ENCODE measurements at places on chromosomes 4 and X.

DNA sequence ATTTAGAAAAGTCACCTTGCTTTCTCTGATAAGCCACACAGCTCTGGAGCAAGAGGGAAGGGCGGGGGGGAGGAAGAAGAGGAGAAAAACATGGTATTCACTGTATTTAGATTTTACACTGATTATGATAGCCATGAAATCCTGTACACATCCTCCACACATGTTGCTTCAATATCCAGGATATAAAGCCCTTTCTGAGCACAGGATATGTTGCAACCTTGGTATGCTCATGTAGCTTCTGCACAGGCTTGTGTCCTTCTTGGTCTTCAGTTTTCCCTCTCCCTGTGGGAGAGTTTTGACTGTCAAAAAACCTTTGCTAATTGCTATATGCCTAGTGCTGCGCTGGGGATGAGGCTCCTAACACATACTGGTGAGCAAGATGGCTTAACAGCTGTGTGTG lies 61.9 kb upstream of the DAPP1 start:
- DNase-seq = no peak

GRCh38 chr4:175330236-175330635 lies 412.1 kb downstream of the ADAM29 start:
- no peak for DNase-seq

GRCh38 chr4:46354701-46355262 lies 35.1 kb downstream of the GABRA2 start:
- DNase-seq = no peak

GRCh38 chr4:152352215-152352614 lies 183.7 kb downstream of the FBXW7 start:
- no peak for DNase-seq

GRCh38 chr4:81093720-81094401 lies 63.4 kb downstream of the BMP3 start:
- no peak for DNase-seq

DNA sequence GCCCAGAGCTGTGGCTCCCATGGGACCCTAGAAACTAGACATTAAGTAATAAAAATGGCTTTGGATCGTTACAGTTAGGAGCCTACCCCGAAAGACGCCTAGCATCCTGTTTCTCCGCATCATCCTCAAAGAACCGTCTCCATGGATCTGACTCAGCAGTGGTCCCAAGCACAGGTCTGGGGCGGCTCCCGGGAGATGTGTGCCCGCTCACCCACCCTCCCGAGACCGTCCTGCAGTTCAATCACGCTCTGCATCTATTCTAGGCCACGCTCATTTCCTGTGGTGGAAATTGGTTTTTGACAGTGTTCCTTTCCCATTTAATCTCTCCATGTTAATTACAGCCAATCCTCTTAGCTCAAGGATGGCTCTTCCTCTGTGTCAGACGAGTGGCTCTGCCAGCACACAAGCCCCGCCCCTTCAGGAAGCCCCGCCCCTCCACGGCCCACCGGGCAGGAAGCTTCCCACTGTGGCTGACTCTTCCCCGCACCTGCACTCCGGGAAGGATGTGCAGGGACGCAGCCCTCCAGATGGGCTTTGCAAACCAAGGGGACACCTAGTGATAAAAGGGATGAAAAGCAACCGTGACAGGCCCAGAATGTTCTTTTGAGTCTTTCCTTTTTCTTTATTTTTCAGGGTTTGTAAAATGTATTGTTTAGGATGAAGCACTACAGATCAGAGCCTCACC lies 34.5 kb upstream of the HELT start:
- DNase-seq = peak; percentile 12

DNA sequence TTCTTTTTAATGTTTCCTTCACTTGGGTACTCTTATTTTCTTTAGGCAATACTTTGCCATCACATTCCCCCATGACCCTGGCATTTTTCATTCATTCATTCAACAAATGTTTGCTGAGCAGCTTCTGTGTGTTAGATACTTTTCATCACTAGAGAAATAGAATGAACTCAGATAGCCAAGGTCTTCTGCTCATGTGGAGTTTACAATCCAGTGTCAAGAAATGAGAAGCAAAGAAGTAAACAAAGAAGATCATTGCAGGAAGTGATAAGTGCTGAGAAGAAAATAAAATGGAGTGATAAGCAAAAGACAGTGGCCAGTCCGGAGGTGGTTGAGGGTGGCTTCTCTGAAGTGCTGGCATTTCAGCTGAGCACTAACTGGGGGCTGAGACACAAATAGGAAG lies 63.1 kb downstream of the LIMCH1 start:
- DNase-seq = no peak

DNA sequence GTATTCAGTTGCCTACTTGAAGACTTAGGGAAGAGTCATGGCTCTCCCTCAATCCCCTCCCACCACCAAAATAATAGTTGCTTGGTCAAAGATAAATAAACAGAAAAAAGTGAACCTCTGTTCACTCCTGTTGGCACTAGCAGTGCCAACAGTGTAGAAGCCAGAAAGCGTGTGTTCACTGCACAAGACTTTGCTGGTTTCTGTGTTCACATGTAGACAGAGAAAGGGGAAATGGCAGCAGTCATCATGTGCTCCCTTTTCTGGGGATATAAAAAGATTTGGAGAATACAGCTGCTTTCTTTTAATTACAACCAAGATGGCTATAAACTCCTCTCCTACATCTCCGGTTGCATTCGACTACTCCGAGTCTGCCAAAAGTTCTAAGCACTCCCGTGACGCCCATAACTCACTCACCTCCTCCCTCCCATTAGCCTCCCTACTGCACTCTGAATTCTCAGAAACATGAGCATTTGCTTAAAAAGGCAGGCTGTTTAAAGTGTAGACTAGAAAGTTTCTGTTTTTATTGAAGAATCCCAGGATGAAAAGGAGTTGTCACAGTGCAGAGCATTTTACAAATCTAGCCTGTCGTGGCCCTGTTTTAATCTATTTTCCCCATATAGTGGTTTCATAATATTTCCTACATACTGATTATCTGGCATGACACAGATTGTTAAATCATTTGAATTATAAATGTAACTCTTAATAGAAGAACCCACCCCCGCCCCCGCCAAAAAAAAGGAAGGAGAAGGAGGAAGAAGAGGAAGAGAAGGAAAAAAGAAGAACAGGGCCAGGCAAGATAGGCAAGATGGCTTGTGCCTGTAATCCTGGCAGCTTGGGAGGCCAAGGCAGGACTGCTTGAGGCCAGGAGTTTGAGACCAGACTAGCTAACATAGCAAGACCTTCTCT lies 16.7 kb downstream of the LGI2 start:
- DNase-seq = no peak

- no peak for DNase-seq
Observed at GRCh38 chrX:1380672-1381233, 11.2 kb downstream of the SLC25A6 start.

- no peak for DNase-seq
Observed at GRCh38 chr4:140686796-140687195, 69.4 kb downstream of the TBC1D9 start.

GRCh38 chr4:97305351-97305750 lies 837.9 kb downstream of the STPG2 start:
- no peak for DNase-seq

DNA sequence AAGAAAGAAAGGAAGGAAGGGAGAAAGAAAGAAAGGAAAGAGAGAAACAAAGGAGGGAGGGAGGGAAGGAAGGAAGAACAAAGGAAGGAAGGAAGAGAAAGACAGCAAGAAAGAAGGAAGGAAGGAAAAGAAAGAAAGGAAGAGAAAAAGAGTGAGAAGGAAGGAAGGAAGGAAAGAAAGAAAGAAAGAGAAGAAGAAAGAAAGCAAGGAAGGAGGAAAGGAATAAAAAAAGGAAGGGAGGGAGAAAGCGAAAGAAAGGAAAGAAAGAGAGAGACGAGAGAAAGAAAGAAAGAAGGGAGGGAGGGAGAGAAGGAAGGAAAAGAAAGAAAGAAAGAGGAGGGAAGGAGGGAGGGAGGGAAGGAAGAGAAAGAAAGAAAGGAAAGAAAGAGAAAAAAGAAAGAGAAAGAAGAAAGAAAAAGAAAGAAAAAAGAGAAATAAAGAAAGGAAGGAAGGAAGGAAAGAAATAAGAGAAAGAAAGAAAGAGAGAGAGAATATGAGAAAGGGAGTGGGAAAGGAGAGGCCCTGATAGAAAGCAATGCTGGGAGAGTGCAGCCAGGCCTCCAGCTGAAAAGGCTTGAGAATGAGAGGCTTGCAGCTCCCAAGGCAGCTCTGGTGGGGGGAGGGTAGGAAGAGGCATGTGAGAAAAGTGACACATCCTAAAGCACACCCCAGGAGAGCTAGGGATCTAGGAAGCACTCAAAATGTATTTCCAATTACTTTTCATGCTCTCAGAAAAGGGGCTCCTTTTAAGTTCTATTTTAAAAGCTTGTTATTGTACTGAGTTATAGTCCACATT lies 134.0 kb upstream of the ZIC3 start:
- DNase-seq = no peak

GRCh38 chr4:43048570-43048969 lies 156.1 kb downstream of the GRXCR1 start:
- DNase-seq = no peak

GRCh38 chrX:43878906-43879526 lies 3.2 kb downstream of the MAOB start:
- no peak for DNase-seq

- DNase-seq = no peak
Observed at GRCh38 chrX:7021991-7022390, 125.5 kb upstream of the STS start.

- DNase-seq = no peak
Observed at GRCh38 chr4:113131621-113132020, 82.2 kb downstream of the ANK2 start.

- no peak for DNase-seq
Observed at GRCh38 chrX:85109235-85109634, 105.6 kb downstream of the APOOL start.

DNA sequence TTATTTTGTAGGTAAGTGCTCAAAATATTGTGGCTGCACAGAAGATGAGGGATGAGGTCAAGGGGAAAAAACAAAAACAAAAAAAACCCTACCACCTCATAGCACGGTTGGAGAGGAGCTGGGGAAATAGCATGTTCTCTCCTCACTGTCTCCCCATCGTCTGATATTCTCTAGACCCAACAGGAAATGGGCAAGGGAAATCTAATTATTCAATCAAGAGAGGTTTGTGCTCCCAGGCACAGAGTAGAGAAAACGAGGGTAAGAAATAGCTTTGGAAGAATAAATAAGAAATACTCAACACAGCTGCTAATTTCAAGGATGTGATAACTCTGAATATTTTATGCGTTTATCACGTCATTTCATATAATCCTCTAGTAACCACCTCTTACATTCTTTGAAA lies 619.2 kb upstream of the GNPDA2 start:
- DNase-seq = no peak

- no peak for DNase-seq
Observed at GRCh38 chr4:120755864-120756263, 166.7 kb downstream of the PRDM5 start.

DNA sequence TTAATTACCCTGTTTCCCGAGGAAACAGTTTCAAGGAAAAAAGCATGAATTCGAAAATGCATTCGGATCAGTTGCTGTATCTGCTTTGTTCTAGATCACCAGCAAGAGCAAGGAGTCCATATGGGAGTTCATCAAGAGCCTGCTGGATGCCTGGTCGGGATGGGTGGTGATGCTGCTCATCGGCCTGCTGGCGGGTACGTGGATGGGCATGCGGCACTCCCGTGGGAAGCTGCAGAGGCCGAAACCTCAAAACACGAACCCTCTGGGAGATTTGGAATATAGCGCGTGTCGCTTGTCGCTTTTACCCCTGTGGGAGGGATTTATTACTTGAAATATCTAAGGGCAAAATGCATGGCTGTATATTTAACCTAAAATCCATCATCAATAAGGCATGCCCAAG lies 30.6 kb downstream of the CLCN4 start:
- no peak for DNase-seq

GRCh38 chr4:103478734-103479133 lies 241.1 kb downstream of the TACR3 start:
- DNase-seq = peak; percentile 5

- no peak for DNase-seq
Observed at GRCh38 chrX:42602136-42602535, 175.8 kb downstream of the PPP1R2C start.

DNA sequence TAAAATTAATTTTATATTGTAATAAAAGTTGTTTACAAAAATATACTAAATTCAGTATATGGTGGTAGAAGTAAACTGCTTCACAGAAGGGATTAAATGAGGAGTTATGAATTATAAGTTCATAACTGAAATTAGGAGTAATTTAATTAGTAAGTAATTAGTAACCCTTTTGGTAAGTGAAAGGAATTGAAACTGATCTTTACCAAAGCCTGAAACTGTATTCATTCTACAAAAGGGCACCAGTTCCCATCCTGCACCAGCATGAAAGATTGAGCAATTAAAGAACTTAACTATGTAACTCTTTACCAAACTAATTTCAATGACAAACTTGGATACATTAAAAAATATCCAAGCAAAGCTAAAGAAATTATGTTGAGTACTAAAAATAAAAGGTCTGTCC lies 8.2 kb downstream of the MED14 start:
- DNase-seq = no peak

DNA sequence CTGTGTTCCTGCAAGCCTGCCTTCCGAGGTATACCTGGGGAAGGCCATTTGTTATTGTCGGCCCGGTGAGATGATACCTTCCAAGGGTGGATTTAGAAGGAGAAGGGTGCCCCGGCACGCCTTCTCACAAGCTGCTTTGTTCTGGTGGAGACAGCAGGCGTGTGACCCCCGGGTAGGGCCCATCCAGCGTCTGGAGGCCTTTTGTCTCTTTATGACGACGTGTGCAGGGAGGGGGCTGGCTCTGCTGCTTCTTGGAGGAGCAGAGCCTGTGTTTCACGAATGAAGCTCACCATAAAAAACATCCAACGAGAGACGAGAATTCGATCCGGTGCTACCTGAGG lies 45.3 kb downstream of the SHOX start:
- no peak for DNase-seq

DNA sequence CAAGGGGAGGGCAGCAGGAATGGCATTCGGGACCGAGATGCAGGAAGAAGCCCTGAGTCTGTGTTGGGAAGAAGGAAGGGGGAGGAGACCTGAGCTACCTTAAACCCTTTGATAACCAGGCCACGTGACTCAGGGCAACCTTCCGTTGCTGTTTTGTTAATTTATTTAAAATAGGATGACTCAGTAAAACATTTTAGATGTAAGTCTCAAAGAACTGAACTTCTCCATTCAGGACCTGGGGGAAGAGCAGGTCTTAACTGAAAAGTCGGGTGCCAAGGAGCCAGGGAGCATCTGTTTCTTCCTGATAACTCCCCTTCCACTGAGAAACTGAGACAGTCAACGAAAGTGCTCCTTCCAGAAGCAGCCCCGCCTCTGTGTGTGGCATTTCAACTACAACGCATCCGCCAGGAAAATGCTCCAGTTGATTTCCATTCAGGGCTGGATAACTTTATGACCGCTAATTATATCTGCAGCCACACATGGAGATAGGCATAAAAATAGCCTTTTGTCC lies 88.0 kb downstream of the IRF2 start:
- no peak for DNase-seq

- no peak for DNase-seq
Observed at GRCh38 chrX:40237731-40238178, 140.0 kb upstream of the BCOR start.

DNA sequence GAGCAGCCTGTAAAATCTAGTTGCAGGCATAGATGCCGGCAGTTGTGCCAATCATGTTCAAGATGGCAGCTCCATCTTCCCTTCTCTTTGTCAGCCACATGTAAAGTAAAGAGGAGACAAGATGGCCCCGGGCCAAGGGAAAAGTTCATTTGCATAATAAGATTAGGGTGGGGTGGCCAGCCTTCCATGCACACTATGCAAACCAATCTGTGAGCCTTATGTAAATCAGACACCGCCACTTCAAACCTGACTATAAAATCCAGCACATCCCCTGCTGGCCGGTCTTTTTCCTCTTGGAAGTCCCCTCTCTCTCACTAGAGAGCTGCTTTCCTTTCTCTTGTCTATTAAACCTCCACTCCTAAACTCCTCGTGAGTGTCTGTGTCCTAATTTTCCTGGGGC lies 78.9 kb upstream of the CBR4 start:
- no peak for DNase-seq

GRCh38 chr4:83323136-83323535 lies 11.5 kb downstream of the HPSE start:
- DNase-seq = no peak
